ENCODE measurements at places on chromosomes 6 and 20.

DNA sequence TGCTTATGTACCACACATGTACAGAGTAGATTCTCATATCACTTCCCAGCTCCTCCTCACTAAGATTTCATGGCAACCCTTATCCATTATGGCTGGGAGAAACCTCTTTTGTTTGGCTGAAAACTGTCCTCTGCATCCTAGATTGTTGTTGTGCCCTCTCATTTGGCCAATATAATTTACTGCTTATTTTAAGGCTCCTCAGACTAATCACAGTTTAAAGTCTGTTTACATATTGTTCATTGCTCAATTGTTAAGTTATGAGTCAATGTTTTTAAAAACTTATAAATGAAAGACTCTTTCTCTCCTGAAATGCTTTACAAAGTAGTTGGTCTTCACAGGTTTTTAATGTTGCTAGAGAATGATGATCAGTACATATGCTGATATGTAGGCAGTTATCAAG, 57.3 kb downstream of the FAM83B start:
- DNase-seq, result no peak

DNA sequence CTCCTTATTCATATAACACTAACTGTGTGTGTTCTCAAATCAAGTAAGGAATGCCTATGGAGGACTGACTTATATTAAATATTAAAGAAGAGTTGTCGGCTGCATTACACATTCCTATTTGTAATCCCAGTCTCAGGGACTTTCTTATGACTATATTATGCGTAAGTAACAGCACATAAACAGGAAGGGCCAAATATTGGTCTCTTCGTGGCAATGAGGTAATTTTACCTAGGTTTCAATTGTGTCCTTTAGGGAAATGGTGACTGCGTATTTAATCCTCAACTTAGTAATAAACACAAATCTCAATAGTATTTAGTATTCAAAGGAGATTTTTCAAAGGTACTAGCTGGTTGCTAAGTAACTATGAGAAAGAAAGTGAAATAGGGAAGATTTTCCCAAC, 22.8 kb upstream of the EPM2A start:
- DNase-seq, result no peak

GRCh38 chr6:154682633-154683125, 50.5 kb upstream of the SCAF8 start:
- DNase-seq, result no peak

- DNase-seq, result no peak
Observed at GRCh38 chr6:139290787-139291311, 949 bp downstream of the TXLNB start.

GRCh38 chr6:54003316-54003715, 107.9 kb upstream of the MLIP start:
- no peak for DNase-seq

DNA sequence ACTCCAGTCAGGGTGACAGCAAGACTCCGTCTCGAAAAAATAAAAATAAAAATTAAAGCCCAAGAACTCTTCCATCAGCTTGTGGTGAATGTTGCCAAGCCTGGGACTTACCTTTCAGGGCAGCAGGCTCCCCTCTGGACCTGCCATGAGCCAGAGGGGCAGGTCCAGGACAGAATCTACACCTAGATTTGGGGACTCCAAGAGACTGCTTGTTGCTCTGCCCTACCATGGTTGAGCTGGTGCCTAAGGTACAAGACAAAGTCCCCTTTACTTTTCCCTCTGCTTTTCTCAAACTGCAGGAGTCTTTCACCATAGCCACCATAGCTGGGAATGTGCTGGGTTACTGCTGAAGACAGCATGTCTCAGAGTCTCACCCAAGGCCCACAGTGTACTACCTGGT, 9.2 kb downstream of the C6orf15 start:
- DNase-seq, result no peak

- DNase-seq, result no peak
Observed at GRCh38 chr6:150534553-150534952, 65.1 kb upstream of the PLEKHG1 start.

- no peak for DNase-seq
Observed at GRCh38 chr6:136969433-136969832, 47.3 kb downstream of the SLC35D3 start.

GRCh38 chr20:7691647-7692269, 248.5 kb downstream of the HAO1 start:
- DNase-seq, result no peak

GRCh38 chr6:37170273-37171200, 585 bp downstream of the PIM1 start:
- no peak for DNase-seq

- DNase-seq, result no peak
Observed at GRCh38 chr6:121934451-121934850, 465.0 kb upstream of the HSF2 start.

GRCh38 chr6:168147205-168147738, 68.3 kb upstream of the FRMD1 start:
- DNase-seq, result no peak

DNA sequence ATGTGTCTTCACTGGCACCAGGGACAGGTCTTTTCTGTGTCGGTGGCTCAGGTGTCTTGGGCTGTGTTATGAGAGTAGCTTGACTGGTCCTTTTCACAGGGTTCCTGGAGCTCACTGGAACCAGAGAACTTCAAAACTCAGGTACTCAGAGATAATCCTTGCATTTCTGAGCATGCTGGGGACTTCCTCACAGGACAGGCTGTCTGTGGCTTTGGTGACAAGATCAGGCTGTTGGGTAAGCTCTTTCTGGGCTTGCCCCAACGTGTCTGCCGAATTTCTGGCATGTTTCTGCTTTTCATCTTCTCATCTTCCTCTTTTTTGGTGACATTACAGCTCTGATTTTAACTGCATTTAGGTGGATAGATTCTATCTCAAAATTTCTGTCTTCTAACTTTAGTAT, 270.0 kb downstream of the CDH26 start:
- DNase-seq, result no peak

GRCh38 chr6:133964052-133964451, 11.0 kb downstream of the TBPL1 start:
- DNase-seq, result no peak

DNA sequence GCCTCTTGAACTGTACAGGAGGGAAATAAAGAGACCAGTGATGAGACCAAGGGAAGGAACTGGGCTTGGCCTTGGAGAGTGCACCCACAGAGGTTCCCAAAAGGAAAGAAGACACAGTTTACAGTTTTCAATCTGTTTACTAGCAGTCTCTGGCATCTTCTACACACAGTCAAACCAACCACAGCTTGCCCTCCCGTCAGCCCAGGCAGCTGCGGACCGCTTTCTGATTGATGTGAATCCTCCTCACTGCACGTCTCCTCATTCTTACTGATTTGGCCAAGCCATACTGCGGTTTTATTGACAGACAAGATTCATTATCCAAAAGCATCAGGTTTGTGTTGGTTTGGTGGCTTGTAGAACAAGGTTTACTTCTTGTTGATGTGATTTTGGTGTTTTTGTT, 104.5 kb upstream of the ASF1A start:
- no peak for DNase-seq

GRCh38 chr6:90224196-90224595, 72.4 kb downstream of the BACH2 start:
- DNase-seq, result no peak

DNA sequence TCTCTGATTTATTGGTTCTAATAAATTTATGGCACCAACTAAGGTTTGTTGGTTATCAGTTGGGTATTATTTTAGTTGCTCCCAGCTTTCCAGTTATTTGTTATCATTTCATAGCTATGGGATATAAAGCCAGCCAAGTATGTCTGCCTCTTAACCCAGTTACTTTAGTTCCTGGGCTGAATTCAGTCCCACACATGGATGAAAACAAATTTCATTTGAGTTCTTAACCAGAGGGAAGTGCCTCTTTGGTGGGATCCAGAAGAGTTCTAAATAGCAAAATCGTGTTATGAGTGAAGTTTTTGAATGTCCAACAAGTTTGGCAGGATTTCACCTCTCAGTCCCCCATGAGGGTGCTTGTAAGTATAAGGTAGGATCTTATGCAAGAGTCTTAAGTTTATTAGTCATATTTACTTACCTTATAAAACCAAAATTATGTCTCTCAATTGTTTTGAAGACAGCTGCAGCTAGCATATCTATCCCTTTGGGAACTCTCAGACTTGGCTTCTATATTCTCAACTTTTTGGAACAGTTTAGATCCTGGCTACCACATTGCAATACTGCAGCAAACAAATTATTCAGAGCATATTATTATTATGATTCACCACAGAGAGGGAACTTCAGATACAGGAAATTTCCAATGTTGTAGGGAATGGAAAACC, 683.6 kb downstream of the BCKDHB start:
- no peak for DNase-seq

DNA sequence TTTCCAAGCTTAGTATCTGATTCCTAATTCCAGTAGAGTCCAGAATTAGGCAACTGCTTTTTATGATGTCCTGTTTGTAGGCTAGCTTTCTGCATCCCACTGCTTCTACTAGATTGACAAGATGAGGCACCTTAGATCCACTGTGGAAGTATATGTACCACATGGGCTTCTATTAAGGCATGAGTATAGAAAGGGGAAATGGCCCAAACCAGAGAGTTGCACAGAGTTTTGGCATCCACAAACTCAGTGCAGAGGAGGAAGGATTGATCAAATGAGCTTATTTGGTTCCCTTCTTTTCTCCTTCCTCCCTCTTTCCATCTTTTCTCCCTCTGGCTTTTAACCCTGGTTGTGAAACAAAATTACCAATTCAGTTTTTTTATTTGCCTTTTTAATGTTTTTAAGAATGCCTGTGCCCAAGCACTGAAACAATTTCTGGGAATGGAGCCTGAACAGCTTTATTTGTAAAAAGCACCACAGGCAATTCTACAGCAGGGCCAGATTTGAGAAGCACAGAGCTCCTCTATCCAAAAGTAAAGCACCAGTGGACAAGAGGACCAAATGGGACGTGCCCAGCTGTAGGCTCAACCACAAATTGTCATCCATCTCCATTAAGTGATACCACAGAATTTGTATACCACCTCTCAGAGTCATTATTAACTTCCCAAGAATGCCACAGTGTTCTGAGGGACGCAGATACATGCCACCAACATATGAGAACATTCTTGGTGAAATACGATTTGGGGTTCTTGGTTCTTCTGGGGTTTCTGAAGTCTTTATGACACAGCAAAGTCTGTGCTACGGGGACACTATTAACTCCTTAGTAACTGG, 969.1 kb downstream of the KIF16B start:
- DNase-seq, result no peak

- no peak for DNase-seq
Observed at GRCh38 chr20:34883087-34883688, 6.8 kb downstream of the ACSS2 start.

- DNase-seq, result no peak
Observed at GRCh38 chr6:22828179-22829062, 259.1 kb downstream of the HDGFL1 start.
